ENCODE measurements at places on chromosomes 4 and X.

GRCh38 chr4:136443006-136443405, 1089.3 kb downstream of the PCDH18 start:
- H3K27ac ChIP-seq = no peak overlapping the region
- no peak for DNase-seq
- no peaks in the 10 kb centered on the region for H3K27me3 ChIP-seq
- no peak overlapping the region for H3K4me3 ChIP-seq
- no peaks in the 10 kb centered on the region for H3K4me1 ChIP-seq

DNA sequence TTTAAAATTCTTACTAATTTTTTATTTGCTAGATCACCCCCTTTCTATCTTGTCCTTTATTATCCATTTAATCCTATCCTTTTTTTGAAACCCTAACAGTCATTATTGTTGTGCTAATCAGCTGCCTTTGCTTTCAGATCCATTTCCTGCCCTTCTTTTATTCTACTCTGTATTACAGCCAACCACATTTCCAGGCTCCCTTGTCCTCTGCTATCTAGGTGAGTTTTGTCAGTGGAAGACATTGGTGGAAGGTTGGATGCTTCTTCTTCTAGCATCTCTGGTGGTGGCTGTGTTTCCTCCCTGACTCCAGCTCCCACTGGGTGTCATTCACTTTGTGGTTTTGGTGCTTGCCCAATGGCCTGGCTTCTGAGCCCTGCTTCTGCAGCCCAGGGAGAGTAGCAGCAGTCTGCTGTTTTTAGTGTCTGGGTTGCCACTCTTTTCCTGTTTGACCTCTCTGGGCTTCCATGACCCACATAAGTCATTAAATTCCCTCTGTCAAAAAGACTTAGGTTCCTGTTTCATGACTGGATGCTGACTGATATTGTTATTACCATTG, 225.2 kb upstream of the PGRMC2 start:
- H3K36me3 ChIP-seq = no peaks in the 10 kb centered on the region
- H3K27me3 ChIP-seq = no peaks in the 10 kb centered on the region
- no peak overlapping the region for H3K4me3 ChIP-seq
- no peak overlapping the region for H3K27ac ChIP-seq
- no peaks in the 10 kb centered on the region for H3K4me1 ChIP-seq
- no peak for DNase-seq

DNA sequence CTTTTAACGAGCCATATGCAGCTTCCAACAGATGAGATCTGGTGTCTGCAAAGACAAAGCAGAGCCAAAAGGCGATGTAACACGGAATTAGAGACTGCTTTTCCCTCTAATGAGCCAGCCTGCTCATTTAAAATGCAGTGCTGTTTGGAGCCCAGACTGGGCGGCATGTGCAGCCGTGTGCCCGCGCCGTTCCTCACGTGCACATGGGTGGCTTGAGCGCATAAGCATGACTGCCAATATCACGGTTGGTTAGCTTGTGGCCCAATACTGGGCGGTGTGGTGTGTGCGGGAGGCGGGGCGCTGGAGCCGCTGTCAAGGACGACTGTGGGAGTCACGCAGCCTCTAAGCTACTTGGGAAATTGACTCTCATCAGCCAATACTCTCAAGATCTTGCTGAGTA, 87.0 kb upstream of the SCOC start:
- no peaks in the 10 kb centered on the region for H3K4me1 ChIP-seq
- DNase-seq = no peak
- H3K27me3 ChIP-seq = peaks cover 4% of the 10 kb centered on the region
- no peaks in the 10 kb centered on the region for H3K36me3 ChIP-seq

DNA sequence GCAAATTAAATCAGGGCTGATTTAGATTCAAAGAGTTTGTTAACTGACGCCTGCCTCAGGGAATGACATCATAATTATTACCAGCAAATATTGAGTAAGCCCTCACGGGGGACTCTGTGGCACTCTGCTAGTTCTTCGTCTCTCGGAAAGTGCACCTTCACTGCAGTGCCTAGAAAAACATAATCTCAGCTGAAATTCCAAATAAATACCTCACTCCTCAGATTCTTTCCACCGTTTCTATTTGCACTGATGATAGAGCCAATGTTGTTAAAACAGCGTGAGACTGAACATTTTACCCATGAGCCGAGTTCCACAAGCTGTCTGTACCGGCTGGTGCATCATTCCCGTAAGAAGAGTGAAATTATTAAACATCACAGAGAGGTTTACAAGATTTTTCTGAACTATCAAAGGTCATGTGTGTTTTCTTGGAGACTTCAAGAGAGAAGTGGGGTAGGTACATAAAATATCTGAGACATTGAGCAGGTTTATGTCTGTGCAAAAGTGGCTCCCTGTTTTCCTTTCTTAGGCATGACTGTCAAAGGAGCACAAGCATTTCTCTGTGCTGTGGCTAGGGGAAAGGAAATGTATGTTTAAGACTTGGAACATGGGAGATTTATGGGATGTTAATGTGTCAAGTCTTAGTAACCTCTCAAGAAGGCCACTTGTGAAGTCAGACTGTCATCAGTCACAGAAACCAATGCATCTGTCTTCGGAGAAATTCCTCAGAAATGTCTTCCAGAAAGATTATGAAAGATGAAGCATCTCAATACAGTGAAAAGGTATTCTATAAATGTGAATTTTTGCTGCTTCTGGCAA, 119.6 kb downstream of the CBLL2 start:
- no peaks in the 10 kb centered on the region for H3K36me3 ChIP-seq
- no peak for DNase-seq
- H3K4me3 ChIP-seq = no peak overlapping the region
- no peaks in the 10 kb centered on the region for H3K4me1 ChIP-seq

DNA sequence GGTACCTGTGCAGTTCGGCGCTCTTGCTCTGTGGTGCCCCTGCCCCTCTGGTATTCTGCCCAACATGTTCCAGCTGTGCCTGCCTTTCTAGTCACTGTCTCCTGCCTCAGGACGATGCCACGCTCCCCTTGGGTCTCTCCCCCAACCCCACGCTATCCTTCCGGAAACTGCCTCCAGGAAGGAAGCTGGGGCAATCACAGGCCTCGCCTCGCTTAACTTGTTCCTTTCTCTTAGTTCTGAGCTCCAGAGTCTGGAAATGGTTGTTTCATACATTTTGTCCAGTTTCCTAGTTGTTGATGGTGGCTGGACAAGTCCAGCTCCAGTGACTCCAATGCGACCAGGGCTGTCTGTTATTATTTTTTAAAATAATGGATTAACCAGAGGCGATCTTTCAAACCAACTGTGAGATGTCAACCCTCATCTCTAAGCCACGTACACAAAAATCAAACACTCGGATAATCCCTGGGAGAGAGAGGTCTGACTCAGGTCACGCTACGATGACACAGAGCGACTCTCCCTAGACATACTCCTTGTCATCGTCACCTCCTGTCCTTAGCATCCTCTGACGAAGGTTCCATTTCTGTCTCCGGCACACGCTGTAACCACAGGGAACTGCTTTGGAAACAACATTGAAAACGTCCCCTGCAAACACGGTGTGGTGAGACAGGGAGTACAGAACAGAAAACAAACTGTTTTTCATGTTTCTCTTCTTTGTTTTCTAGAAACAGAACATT, 62.5 kb downstream of the ABLIM2 start:
- no peaks in the 10 kb centered on the region for H3K27me3 ChIP-seq
- peaks cover 26% of the 10 kb centered on the region for H3K36me3 ChIP-seq
- peak overlapping the region; percentile 66 for H3K27ac ChIP-seq
- H3K4me3 ChIP-seq = no peak overlapping the region
- no peak for DNase-seq
- peaks cover 3% of the 10 kb centered on the region for H3K4me1 ChIP-seq

GRCh38 chrX:65994519-65995506, 45.1 kb downstream of the VSIG4 start:
- H3K27ac ChIP-seq = no peak overlapping the region
- H3K4me1 ChIP-seq = peaks cover 24% of the 10 kb centered on the region
- H3K27me3 ChIP-seq = no peaks in the 10 kb centered on the region
- no peak overlapping the region for H3K4me3 ChIP-seq
- no peak for DNase-seq

- H3K27me3 ChIP-seq = peaks cover 10% of the 10 kb centered on the region
- H3K4me1 ChIP-seq = peaks cover 10% of the 10 kb centered on the region
- no peak for DNase-seq
- H3K36me3 ChIP-seq = no peaks in the 10 kb centered on the region
- peak overlapping the region; percentile 13 for H3K4me3 ChIP-seq
Observed at GRCh38 chr4:24979554-24979953, 51.2 kb downstream of the LGI2 start.

GRCh38 chr4:19944251-19944650, 307.5 kb upstream of the SLIT2 start:
- DNase-seq = no peak
- no peak overlapping the region for H3K4me3 ChIP-seq
- no peaks in the 10 kb centered on the region for H3K4me1 ChIP-seq
- no peak overlapping the region for H3K27ac ChIP-seq
- no peaks in the 10 kb centered on the region for H3K36me3 ChIP-seq
- no peaks in the 10 kb centered on the region for H3K27me3 ChIP-seq

- H3K36me3 ChIP-seq = no peaks in the 10 kb centered on the region
- H3K27ac ChIP-seq = no peak overlapping the region
- H3K4me3 ChIP-seq = no peak overlapping the region
- no peak for DNase-seq
- no peaks in the 10 kb centered on the region for H3K4me1 ChIP-seq
Observed at GRCh38 chrX:138769918-138770317, 58.4 kb upstream of the FGF13 start.

- H3K36me3 ChIP-seq = no peaks in the 10 kb centered on the region
- H3K27ac ChIP-seq = no peak overlapping the region
- H3K4me1 ChIP-seq = peaks cover 10% of the 10 kb centered on the region
- peak overlapping the region; percentile 82 for H3K4me3 ChIP-seq
Observed at GRCh38 chrX:68431836-68432235, 1.5 kb downstream of the OPHN1 start.

DNA sequence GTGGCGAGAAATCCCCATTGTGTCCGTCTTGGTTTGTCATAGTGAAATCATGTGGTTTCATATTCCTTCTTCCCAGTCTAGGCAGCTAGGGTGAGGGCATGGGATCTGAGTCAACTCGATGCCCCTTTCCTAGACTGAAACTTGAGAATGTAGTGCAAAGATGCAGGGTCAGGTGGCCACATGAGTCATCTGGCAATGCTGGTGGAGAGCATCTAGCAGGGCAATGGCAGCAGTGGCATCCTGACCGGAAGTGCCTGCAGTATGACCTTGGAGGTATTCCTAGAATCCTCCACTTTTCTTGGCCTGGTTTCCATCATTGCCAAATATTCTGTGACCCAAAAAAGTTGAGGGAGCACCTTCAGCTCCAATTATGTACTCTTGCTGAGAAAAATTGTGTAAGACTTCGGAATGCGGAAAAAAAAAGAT, 39.1 kb upstream of the TMEM184C start:
- peaks cover 21% of the 10 kb centered on the region for H3K27me3 ChIP-seq
- no peak for DNase-seq
- no peaks in the 10 kb centered on the region for H3K4me1 ChIP-seq
- no peaks in the 10 kb centered on the region for H3K36me3 ChIP-seq
- no peak overlapping the region for H3K4me3 ChIP-seq
- no peak overlapping the region for H3K27ac ChIP-seq

- no peak for DNase-seq
- no peaks in the 10 kb centered on the region for H3K36me3 ChIP-seq
- no peak overlapping the region for H3K27ac ChIP-seq
- H3K4me3 ChIP-seq = no peak overlapping the region
Observed at GRCh38 chr4:23130845-23131244, 438.1 kb downstream of the GBA3 start.

- no peaks in the 10 kb centered on the region for H3K36me3 ChIP-seq
- H3K4me3 ChIP-seq = no peak overlapping the region
- no peaks in the 10 kb centered on the region for H3K4me1 ChIP-seq
- DNase-seq = no peak
Observed at GRCh38 chrX:111555406-111555958, 44.0 kb downstream of the SERTM2 start.

DNA sequence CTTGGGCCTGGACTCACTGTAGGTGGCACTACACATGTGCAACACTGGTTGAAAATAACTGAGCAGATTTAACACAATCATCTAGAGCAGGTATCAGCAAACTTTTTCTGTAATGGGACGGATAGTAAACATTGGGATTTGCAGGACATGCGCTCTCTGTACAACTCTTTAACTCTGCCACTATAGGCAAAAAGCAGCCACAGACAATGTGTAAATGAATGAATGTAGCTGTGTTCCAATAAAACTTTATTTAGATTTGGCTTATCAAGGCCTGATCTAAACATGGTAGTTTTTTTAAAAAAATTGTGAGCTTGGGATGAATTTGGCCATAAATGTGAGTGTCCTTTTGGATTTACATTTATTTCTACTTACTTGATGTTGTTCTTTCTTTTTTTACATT, 407.3 kb downstream of the FAT4 start:
- no peak overlapping the region for H3K4me3 ChIP-seq
- H3K4me1 ChIP-seq = no peaks in the 10 kb centered on the region
- no peaks in the 10 kb centered on the region for H3K36me3 ChIP-seq

GRCh38 chr4:2995546-2996265, 32.3 kb downstream of the GRK4 start:
- no peaks in the 10 kb centered on the region for H3K36me3 ChIP-seq
- no peak for DNase-seq
- no peaks in the 10 kb centered on the region for H3K27me3 ChIP-seq
- no peak overlapping the region for H3K4me3 ChIP-seq
- H3K27ac ChIP-seq = no peak overlapping the region
- H3K4me1 ChIP-seq = peaks cover 12% of the 10 kb centered on the region

- no peaks in the 10 kb centered on the region for H3K36me3 ChIP-seq
- DNase-seq = no peak
- H3K27me3 ChIP-seq = no peaks in the 10 kb centered on the region
- peaks cover 39% of the 10 kb centered on the region for H3K4me1 ChIP-seq
- H3K27ac ChIP-seq = no peak overlapping the region
- peak overlapping the region; percentile 92 for H3K4me3 ChIP-seq
Observed at GRCh38 chrX:150690126-150690525, 3.1 kb upstream of the MTMR1 start.

DNA sequence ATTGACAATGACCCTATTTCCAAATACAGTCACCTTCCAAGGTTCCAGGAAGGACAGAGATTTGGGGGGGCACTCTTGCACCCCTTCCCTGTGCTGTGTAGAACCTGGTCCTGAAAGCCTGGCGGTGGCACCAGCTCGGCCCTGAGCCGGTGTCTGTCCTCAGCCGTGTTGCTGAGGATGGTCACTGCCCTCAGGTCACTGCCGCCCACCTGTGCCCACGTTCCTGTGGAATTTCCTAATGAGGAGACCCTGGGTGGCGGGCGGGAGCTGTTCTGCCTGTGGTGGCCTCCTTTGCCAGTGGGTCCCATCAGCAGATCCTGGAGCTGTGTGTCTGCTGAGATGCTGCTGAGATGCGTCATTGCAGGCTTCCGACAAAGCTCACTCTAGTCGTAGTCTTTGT, 32.9 kb downstream of the NELFA start:
- peaks cover 9% of the 10 kb centered on the region for H3K36me3 ChIP-seq
- no peak overlapping the region for H3K27ac ChIP-seq
- H3K4me3 ChIP-seq = no peak overlapping the region
- no peaks in the 10 kb centered on the region for H3K4me1 ChIP-seq
- H3K27me3 ChIP-seq = no peaks in the 10 kb centered on the region

DNA sequence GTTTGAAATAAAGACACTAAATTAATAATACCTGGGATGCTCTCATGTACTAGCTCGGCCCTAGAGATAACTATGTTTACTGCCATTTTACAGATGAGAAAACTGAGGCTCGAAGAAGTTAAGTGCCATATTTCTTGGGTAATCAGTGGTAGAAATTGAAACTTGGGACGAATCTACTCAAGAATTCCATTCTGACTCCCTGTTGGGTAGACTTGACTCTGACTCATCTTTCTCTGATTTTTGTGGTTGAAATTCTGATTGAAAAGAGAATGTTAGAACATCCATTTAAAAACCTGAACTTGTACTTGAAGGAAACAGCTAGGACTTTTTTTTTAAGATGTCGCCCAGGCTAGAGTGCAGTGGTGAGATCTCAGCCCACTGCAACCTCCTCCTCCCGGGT, 50.1 kb upstream of the NSUN7 start:
- no peaks in the 10 kb centered on the region for H3K27me3 ChIP-seq
- H3K4me3 ChIP-seq = no peak overlapping the region
- H3K27ac ChIP-seq = no peak overlapping the region
- DNase-seq = no peak
